ENCODE measurements at places on chromosomes 3 and 15. TPM values are rescaled to one million over a fixed set of nuclear protein-coding genes. Genes with fewer than 3 reads are reported as not detected.
A peak's percentile ranks its signal among the peaks of the same experiment; 100 is the strongest.

POLR2M gene
- total RNA-seq: 76.1 TPM

DNA sequence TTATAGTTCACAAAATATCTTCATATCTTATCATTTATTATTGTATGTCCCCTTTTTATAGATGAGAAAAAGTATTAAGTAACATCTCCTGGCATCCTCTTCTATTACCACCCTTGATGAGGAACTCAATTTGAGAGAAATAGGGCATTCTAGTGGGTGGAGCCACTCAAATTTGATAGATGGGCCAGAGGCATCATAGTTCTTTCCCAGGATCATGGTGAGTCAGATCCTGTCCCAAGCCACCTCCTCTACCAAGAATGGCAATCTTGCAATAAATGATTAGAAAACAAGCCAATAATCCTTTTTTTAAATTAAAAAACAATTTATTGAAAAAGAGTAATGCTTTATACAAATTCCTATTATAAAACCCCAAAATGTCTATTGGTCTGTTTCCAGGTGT is 16.8 kb downstream of the CLDN1 start:
- no peak for DNase-seq

GRCh38 chr3:106577241-106577640 is 708.4 kb upstream of the CBLB start:
- no peak for DNase-seq

GRCh38 chr15:49855917-49856637 is 235.2 kb downstream of the DTWD1 start:
- DNase-seq: no peak

DNA sequence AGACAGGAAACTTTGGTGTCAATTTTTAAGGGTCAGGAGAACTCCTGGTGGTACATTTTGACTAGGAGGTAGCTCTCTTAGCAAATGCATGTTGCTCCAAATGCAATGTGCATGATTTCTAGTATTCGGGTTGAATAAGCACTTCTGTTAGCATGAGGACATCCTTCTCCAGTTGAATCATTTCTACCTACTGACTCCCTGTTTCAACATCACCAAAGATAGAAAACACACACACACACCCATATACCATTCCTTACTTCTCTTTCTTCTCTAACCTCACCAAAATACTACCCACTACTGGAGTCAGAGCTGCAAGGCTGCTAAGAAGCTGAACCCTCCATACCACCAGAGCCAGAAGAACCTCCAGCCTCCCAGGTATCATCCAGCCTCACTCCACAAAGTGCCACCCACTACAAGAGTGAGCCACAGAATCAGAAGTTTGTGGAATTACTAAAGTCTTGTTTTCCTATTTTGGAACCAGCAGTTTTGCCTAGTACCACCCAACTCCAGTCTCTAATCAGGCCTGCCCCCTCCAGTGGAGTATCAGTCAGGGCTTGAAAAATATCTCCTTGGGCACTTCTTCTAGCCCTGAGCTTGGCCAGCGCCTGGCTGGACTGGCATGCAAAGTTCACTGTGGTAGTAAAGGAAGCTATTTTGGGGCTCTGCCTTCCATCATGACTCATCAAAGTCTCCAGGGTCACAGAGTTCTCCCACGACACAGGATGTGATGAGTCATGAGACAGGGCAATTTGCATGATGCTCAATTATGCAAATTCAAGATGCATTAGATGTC is 110.3 kb downstream of the CYP19A1 start:
- DNase-seq: peak; percentile 51

RAF1 gene
- 66.8 TPM for total RNA-seq

- no peak for DNase-seq
These were observed 240.9 kb upstream of the STT3B start for GRCh38 chr3:31291818-31292217.

DNA sequence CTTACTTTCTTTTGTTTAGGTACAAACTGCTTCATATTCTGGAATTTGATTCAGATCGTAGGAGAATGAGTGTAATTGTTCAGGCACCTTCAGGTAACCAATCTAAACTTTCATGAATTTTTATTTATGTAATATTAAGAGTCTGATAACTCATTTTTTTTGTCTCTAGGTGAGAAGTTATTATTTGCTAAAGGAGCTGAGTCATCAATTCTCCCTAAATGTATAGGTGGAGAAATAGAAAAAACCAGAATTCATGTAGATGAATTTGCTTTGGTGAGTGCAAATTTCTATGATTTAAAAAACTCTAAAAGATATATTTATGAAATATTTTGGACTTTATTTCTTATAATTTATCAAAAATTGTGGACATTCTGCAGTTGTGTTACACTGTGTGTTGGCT is 75.8 kb downstream of the ATP11B start:
- DNase-seq: no peak

All from activated CD4-positive, alpha-beta T cell treated with anti-CD3 and anti-CD28 coated beads for 36 hours (primary cell).